Breast epithelium (tissue), 4 donors: ENCODE measurements at places on chromosomes 16 and 17. TPM values are rescaled to one million over a fixed set of nuclear protein-coding genes. Genes with fewer than 3 reads are reported as not detected.

DNA sequence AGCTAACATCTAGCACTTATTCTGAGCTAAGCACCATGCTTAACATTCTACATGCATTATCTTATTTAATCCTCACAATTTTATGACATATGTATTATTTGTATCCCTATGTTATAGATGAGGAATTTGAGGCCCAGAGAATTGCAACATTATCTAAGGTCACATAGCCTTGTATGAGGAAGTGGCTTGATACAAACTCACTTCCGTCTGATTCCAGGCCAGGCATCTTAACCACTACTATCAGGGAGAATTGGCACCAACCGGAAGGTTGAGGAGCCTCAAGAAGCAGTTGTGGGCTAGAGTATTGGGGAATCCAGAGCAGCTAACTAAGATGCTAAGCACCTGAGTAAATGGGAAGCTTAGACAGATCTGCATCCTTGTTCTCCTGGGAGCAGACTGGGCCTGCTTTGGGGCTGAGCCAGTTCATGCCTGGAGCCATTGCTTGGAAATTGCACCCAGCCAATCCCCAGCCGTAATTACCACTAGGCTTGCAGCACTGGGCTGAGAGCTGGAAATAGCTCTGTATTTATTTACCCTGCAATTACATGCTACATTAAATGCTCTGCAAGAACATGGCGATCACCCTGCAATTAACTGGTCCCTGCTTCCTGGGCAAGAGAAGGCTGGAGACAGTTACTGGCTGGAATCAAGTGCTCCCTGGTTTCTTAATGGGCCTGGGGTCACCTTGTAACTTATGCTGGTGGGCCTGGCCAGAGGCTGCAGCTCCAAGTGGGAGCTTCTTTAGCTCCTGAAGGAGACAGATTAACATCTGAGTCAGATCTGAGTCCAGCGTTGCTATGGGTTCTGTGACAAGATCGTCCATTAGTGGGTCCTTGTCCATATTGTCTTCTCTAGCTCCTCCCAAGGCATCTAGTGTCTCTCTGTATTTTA, 273.1 kb upstream of the CCL2 start:
- no peak for DNase-seq

SHCBP1 gene
- total RNA-seq = 0.96 TPM

DNA sequence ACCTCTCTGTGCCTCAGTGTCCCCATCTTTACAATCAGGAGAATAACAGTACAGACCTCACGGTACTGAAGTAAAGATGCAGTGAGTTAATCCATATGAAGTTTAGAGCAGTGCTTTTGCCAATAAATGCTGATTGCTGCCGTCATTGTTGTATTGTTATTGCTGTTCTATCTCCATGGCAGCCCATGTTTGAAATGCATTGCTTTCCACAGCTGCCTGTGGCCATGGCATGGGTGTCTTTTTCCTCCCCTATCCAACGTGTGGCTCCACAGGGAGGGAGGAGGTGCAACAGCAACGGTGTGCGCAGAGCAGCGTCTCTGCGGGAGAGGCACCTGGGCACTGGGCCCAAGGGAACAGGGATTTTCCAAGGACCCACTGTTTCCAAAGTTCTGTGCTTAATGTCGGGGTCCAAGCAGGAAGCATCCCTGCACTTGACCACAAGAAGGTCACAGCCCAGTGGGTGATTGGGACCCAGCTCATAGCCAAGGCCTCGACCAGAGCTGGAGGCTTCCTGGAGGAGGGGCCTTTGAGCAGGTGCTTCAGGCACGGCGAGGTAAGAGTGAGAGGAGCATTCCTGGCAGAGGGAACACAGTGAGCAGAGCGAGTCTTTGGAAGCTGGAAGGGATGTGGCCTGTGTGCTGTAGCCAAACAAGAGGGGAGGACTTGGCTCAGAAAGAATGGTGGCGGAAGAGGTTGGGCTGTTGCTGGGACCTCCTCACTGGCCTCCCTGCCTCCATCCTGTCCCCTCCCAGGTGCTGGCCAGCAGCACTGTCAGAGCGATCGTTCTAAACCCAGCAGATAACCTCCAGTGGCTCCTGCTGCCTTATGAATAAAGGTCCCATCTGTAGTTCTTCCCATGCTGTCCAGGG, 3.9 kb downstream of the RAI1 start:
- DNase-seq = no peak

GRCh38 chr17:48246612-48247011, 139.0 kb downstream of the SNX11 start:
- no peak for DNase-seq

DNA sequence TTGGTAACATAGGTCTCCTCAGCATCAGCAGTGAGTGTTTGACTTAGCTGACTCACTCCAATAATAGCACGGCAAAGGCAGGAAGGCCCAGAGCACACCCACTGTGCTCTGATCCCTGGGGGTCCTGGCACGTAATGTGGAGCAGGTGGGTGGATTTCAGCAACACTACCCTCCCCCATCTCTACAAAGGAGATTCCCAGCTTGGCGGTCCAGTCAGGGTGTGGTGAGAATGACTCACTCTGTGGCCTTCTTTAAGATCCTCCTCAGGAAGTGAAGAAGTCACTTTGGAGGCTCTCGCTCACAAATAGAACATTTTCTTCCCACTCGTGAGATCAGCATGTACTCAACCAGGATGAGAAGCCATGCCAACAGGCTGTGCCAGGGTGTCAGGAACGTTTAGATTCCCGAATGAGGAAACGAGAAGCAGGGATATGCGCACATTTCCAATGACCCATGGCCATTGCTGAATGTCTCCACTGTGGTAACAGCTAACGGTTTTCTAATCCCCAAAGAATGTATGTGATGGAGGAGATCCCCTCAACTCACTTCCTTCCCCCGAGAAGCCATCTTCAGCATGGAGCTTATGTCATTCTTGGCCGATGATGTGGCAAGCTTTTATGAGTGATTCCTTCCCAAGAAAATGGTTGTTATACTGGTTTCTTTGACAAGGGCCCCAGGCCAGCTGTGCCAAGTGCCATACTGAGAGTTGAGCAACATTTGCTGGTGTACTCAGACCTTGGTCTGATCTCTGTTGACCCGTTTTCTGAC, 365.2 kb downstream of the C16orf95 start:
- no peak for DNase-seq

DNA sequence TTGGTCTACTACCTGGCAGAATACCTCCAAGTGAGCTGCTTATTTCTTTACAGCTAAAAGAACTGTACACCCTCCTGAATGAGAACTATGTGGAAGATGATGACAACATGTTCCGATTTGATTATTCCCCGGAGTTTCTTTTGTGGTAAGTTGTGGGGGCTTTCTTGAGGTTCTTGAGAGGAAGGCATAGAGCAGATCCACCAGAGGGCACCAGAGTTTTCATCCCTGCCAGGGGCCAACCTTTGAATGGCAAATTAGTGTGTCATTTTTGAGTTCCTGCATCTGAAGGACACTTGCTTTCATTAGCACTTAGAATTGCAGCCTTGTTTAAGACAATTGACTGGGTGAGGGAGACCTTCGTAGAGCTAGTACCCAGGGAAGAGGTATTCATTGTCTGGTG, 35.0 kb downstream of the NMT1 start:
- no peak for DNase-seq

- no peak for DNase-seq
These were observed 40.1 kb upstream of the CES5A start for GRCh38 chr16:55915096-55915827.

DNA sequence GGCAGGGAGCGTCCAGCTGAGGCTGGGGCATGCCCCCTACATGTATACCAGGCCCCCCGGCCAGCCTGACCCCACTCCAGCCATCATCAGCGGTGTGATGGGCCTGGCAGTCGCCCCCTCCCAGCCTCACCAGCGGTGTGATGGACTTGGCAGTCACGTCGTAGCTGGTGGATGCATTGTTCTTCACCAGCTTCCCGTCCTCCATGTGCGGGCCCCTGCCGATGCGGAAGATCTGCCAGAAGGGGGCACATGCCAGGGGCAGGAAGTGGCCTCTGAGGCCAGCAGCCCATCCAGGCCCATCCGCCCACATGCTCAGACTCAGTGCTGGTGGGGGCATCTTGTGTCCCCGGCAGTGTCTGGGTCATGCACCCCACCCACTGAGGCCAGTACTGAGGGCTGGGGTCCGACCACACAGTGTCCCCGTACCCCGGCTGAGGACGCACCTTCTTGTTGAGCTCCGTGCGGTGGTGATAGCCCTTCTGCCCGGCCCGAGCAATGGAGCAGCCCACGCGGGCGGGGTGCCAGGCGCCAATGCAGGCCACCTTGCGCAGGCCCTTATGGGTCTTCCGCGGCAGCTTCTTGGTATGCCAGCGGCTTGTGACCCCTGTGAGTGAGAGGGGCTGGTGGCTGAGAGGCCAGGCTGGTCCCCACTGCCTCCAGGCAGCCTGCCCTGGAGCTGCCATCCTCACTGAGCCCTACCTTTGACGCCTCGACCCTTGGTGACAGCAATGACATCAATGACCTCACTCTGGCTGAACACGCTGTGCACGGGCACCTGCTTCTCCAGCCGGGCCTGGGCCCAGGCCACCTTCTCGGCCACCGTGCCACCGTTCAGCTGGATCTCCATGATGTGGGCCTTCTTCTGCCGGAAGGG, 3.7 kb upstream of the MSRB1 start:
- no peak for DNase-seq

DNA sequence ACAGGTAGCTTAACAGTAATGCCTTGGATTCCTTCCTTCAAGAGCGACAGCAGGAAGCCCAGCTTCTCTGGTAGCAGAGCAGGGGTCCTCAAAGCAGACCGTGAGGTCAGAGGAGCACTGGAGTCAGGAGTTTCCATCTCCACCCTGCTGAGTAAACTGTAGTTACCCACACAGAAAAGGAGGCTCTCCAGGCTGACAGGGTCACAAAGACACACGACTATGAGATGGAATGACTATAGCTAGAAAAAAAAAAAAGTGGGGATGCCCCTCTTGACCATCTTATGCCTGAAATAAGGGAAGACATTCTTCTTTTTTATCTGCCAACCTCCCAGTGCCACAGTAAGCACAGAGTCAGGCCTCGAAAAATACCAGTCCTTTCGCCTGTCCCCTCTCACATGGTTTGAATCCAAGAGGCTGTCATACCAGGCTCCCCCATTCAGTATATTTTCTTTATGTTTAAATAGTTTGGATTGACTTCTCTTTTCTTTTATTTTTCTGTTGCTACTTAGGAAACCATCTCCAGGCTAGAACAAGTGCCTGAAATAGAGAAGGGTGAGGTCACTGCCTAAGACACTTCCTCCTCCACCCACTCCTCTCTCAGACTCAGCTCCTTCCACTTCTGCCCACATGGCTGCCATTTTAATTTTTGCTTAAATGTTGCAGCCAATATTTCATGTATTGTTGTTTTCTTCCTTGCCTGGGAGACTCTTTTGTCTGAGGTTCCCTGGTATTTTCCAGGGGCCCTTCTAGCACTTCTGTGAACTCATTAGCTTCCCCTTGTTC, 707.4 kb downstream of the MAF start:
- no peak for DNase-seq

DNA sequence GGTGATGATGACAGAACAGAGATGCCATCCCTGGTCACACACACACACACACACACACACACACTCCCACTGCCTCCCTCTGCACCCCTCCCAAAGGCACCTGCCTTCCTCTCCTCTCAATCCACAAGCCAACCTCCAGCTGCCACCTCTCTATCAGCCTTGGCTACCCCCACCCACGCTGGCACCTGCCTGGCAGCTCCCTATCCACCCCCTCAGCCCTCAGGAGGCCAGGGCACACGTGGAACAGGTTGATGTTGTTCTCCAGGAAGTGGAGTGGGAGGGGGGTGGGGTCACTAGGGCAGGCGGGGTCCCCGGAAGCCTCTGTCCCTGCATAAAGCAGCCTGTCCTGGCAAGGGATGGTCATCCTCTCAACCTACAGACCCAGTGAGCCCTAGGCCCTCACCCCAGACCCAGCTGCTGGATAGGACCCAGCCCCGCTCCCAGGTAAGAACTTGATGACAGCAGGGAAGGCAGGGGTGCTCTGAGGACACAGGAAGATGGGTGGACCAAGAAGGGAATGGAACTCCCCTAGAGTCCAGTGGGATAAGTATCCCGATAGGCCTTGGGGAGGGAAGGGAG, at the start of gene GSDMA:
GSDMA (plus strand) TSS at position 363 of the 579 bp plus-strand sequence. CDS start 2,684 bp downstream, outside the sequence.
- DNase-seq = no peak

- no peak for DNase-seq
These were observed 11.6 kb downstream of the DPEP1 start for GRCh38 chr16:89624777-89625761.

TNFSF12 gene
- total RNA-seq = 39.3 TPM

PRAC2 gene
- total RNA-seq = not detected

DNA sequence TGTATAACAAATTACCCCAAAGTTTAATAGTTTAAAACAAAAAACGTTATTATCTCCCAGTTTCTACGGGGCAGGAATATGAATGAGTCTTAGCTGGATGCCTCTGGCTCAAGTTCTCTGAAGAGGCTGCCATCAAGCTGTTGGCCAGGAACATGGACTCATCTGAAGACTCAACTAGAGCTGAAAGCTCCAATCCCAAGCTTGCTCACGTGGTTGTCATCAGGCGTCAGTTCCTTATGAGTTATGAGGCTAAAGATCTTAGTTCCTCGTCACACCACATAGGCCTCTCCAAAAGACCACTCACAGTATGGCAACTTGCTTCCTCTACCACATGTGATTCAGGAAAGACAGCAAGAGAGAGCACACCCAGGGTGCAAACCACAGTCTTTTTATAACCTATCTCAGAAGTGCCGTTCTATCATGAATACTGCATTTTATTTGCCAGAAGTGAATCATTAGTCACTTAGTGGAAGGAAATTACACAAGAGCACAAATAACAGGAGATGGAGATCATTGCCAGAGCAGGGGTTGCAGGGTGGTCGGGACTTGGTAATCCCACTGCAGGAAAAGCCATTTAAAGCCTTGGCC, 48.7 kb upstream of the NLK start:
- DNase-seq = no peak

DNA sequence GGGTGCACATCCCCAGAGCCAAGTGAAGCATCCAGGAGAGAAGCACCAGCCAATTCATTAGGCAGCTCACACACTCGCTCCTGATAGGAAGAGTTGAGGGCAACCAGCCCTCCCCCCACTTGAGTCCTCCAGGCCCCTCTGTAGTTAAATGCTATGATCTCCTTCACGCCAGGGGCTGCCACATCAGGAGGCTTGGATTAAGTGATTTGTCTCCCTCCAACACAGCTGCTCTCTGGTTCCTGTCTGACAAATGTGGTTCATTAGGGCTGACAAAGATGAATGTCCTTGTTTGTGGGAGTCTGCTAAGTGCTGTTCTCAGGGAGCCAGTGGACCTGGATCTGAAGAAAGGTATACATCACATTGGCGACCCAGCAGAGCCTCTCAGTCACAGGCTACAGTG, 94.5 kb upstream of the WSCD1 start:
- DNase-seq = no peak

C1QTNF8 gene
- not detected for total RNA-seq

DNA sequence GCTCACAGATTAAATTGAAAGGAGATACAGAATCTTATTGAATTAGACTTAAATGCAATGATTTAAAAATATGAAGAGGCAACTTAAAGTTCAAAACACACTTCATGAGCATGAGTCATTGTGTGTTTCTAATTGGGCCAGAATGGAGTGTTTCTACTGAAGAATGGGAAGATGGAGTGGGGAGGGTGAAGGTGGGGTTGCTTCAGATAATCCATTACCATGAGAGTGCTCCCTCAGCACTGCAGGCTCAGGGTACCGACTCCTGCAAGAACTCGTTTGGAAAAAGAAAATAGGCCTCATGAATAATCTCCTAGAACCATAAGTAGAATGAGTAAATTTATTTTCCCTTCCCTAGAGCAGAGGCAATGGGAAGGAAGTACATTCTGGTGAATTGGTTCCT, 372.8 kb downstream of the TOX3 start:
- no peak for DNase-seq

GRCh38 chr17:1322014-1322428, 42.6 kb downstream of the TRARG1 start:
- DNase-seq = peak; percentile 7

- no peak for DNase-seq
These were observed 211.7 kb downstream of the C16orf78 start for GRCh38 chr16:49585143-49585832.
